ENCODE measurements at places on chromosomes 4 and X.

DNA sequence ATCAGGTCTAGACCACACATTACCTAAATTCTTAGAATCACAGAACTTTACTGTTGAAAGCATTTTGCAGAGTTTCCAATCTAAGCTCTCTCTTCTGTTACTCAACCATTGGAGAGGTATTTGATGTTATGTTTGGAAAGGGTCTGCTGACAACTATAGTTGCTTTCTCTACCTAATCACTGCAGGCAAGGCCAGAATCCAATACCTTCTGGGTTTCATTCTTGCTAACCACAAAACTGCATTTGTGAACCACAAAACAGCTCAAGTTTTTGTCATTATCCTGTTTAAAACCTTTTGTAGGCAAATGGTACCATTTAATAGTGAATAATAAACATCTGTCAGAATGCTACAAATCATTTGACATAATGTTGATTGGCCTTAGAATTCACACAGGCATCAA is 380.1 kb downstream of the GASK1B start:
- DNase-seq = no peak

DNA sequence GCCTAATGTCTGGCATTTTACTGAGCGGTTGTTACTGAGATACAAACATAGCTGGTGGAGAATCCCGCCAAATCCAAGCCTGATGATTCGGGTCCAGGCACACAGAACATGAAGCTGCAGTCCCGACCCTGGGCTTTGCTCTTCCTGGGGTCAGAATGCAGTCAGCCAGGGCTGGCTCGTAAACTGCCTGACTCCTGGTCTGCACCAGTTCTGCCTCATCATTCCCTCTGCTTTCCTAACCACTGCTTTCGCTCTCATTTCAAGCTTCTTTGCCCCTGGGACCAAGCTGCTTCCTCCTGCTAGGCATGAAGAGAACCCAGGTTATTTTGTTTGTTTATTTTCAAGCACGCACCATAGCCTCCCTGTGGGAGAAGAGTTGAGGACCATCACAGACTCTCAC is 39.3 kb downstream of the GATB start:
- DNase-seq = no peak

GRCh38 chr4:87211249-87211952 is 9.0 kb downstream of the KLHL8 start:
- DNase-seq = no peak

DNA sequence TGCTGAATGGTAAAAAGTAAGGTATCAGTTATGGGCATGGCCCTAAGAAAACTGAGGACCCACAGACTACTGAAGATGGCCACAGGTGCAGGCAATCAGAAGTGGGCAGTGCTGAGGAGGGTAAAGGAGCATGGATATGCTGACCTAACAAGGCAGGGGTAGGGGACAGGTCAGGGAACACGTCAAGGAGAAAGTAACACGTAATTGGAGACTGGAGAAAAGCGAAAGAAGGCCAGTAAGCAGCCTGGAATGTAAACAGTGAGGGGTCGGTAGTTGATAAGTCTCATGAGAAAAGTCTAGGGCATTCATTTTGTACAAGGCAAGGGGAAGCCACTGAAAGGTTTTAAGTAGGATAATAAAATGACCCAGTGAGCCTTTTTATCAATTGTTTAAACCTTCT is 153.3 kb downstream of the PRDM5 start:
- no peak for DNase-seq

DNA sequence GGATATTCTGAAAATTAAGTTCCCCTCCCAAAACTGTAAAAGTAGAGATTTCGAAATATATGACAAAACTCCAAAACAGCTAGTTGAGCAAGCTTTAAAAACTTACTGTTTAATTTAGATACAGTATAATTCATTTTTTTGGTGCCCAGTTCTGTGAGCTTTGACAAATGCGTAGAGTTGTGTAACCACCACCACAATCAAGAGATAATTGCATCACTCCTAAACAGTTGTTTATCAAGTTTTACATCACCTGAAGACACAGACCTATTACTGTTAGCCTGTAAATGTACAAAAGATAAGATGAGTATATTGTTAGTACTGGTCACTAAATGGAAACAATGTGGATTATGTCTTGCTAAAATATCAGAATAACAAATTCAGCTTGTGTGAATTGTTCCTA is 62.3 kb downstream of the ALG13 start:
- no peak for DNase-seq

- no peak for DNase-seq
Measured at GRCh38 chrX:153820601-153821000, 9.7 kb downstream of the PDZD4 start.

DNA sequence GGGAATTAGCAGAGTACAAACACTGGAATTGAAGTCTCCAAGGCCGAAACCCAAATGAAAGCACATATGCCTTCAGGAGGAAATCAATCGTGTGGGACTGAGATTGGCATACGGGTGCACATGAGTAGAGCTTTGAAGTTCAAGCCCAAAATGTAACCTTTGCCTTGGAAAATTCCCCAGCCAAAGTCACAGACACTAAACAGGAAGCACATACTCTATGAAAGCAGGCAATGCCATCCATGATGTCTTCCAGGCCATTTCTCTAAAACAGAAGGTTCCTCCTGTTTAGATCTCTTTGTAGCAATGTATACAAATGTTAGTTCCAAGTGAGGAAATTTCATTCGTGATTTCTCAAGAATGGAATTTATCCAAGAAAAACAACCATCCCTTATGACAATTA is 162.5 kb downstream of the COL4A6 start:
- no peak for DNase-seq

DNA sequence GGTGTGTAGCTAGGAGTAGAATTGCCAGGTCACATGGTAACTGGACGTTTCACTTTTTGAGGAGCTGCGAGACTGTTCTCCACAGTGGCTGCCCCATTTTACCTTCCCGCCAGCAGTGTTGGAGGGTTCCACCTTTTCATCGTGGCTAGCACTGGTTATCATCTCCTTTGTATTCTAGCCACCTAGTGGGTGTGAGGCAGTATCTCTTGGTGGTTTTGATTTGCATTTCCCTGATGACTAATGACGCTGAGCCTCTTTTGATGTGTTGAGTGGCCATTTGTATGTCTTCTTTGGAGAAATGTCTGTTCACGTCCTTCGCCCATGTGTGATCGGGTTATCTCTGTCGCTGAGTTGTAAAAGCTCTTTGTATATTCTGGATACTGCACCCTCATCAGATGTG is 10.6 kb downstream of the ABCD1 start:
- DNase-seq = no peak

DNA sequence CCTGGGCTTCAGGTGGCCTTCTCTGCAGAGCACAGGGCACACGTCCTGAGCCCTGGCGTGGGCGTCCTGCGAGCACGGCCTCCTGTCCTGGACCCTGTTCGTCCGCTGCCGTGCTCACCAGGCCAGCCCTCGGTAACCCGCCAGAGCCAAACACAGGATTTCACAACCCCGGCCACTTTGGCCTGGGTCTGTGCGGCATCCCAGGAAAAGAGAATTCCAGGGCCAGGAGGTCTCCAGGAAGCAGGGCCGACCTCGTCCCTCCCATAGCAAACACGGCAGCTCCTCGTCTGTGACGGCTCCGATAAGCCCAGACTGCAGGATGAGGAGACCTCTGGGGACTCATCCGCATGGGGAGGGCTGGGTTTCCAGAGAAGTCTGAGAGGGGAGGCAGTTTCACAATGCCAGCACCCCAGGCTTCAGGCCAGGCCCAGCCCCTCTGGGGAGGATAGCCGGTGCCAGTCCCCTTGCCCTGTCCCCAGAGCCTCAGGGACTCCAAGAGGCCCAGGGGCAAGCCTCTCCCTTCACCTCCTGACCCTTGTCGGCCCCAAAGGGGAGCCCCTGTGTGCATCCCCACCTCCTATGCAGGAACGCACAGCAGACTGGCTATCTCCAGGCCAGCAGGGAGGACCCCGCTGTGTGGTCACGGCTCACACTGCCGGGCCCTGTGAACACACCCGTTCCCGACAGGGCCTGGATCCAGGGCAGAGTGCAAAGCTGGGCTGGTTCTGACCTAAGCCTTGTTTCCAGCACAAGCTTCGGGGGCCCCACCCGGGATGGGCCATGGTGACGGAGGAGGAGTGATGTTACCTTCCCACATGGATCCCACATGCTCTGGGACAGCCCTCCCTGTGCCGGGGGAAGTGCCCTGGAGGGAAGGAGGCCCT is 22.3 kb upstream of the HTRA3 start:
- no peak for DNase-seq

DNA sequence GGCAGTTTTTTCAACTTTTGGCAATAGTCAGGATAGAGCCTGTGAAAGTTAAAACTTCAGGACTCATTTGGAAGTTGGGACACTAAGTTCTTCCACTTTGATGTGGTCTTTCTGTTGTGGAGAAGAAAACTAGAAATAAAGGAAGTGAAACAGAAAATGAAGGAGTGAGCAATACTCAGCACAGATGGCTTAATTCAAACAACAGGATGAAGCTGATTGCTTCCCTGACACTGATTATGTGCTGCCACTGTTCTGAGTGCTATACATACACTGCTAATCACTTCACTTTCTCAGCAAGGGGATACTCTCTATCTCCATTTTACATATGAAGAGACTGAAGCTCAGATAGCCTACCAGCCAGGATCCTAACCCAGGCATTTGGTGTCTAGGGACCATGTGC is 235.1 kb upstream of the CPEB2 start:
- no peak for DNase-seq

DNA sequence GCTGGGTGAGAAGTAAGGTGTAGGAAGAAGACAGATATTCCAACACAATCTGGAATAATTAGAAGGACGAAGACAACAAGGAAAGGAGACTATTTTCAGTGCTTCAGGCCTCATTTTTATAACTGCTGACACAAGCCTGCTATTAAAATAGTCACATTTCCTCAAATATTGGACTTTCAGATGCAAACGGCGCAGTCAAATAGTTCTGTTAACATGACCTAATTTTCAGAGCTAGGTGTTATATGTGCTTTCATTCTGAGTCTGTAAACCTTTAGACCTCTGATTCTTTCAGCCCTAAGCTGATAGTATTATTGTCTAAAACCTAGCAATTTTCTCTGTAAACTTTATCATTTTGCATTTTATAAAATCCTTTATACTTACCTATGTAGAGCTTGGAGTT is 261.5 kb downstream of the IL1RAPL1 start:
- no peak for DNase-seq

GRCh38 chrX:123236859-123237258 is 52.8 kb downstream of the GRIA3 start:
- DNase-seq = no peak

GRCh38 chr4:138841343-138841742 is 174.2 kb upstream of the NOCT start:
- no peak for DNase-seq

GRCh38 chr4:129738175-129738574 is 642.2 kb downstream of the C4orf33 start:
- DNase-seq = no peak

- DNase-seq = no peak
Measured at GRCh38 chrX:18927558-18927957, 56.4 kb downstream of the PHKA2 start.

- no peak for DNase-seq
Measured at GRCh38 chr4:37934609-37935008, 25.6 kb upstream of the PTTG2 start.

GRCh38 chr4:118883861-118884260 is 4.8 kb upstream of the SYNPO2 start:
- no peak for DNase-seq

GRCh38 chr4:110660755-110661154 is 37.9 kb upstream of the PITX2 start:
- no peak for DNase-seq

- DNase-seq = no peak
Measured at GRCh38 chr4:156949373-156949814, 22.2 kb downstream of the PDGFC start.

GRCh38 chr4:13642170-13642950 is 14.8 kb upstream of the BOD1L1 start:
- no peak for DNase-seq

DNA sequence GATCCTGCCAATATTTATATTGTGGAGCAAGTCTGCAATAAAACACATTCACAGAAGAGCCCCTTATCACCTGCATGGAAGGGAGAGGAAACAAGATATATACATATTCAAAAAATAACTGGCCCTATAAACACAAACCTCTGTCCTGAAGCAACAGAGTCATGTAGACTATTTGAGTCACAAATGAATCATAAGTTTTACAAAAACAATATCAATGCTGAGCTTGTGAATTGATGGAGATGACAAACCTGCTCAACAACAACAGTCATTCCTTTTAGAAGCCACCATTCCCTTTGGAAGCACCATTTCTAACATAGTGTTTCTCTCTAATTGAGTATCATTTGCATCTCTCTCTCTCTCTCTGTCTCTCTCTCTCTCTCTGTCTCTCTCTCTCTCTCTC is 313.9 kb downstream of the MID1IP1 start:
- no peak for DNase-seq

GRCh38 chr4:89171176-89171805 is 60.0 kb downstream of the TIGD2 start:
- no peak for DNase-seq

DNA sequence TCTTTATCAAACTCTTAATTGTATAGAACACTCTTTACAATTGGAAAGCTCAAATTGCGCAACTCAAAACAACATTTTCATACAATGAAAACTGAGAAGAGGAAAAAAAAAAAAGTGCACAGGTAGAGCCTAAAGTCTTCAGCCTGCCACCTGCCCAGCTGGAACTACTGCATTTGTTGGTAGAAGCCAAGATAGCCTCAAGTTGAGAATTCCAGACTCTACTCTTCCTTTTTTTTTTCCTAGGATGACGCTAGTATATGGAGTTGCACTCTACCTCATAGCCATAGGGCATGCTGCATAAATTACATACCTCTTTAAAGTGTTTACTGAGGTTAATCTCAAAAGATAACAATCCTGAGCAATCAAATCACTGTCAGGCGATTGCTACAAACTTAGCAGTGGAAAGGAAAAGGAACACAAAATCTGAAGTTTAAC is 13.6 kb downstream of the ABCG2 start:
- DNase-seq = no peak

DNA sequence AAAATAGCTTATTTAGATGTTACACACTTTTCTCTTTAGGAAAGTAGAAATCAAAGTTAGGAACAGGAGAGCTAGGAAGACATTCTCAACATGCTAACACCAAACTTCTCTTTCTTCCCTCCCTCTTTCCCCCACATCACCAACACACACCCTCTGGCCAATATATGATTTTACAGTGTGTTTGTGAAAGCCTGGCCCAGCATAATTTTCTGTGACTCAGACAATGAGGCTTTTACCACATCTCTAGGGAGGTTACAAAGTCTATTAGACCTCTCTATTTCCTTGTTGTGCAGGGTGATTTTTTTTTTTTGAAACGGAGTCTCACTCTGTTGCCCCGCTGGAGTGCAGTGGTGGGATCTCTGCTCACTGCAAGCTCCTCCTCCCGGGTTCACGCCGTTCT is 189.9 kb downstream of the AASDH start:
- DNase-seq = no peak

Measured in NCI-H2081 treated with DMSO at 0.1 percent for 48 hours (cell line).